ENCODE measurements at places on chromosomes 2 and 18. TPM values are rescaled to one million over a fixed set of nuclear protein-coding genes. Genes with fewer than 3 reads are reported as not detected.

The SLC11A1 gene
- total RNA-seq: not detected

The EN1 gene
- not detected for total RNA-seq

The CDH7 gene
- not detected for total RNA-seq

The ALKAL2 gene
- not detected for total RNA-seq

The OR6B3 gene
- total RNA-seq: not detected

The PPP1R1C gene
- total RNA-seq: not detected

The INPP5D gene
- total RNA-seq: 27.2 TPM

Data from pulmonary artery endothelial cell (primary cell).